ENCODE measurements at places on chromosomes 2 and 18.

DNA sequence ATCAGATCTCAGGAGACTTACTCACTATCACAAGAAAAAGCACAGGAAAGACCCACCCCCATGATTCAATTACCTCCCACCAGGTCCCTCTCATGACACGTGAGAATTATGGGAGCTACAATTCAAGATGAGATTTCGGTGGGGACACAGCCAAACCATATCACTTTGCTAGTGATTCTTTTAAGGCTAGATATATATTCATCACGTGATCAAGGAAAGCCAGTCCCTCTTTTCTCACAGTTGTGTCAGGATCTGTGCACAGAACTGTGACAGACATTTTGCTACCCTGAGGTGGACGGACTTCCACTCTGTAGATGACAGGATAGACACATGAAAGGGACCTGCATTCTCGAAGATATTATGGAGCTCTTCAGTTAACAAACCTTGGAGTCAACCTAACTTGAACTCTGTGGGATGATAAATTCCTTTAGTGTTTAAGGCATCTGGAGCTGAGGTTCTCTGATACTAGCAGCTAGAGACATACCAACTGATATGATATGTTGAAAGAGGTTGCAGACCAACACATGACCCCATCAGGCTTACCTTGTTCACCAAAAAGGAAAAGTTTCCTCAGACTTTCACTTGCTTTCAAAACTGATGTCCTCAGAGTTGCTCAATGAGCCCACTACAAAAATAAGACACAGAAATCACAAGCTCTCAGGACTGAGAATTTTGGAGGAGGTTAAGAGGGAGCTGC, 66.3 kb upstream of the SCG2 start:
- no peak for DNase-seq

DNA sequence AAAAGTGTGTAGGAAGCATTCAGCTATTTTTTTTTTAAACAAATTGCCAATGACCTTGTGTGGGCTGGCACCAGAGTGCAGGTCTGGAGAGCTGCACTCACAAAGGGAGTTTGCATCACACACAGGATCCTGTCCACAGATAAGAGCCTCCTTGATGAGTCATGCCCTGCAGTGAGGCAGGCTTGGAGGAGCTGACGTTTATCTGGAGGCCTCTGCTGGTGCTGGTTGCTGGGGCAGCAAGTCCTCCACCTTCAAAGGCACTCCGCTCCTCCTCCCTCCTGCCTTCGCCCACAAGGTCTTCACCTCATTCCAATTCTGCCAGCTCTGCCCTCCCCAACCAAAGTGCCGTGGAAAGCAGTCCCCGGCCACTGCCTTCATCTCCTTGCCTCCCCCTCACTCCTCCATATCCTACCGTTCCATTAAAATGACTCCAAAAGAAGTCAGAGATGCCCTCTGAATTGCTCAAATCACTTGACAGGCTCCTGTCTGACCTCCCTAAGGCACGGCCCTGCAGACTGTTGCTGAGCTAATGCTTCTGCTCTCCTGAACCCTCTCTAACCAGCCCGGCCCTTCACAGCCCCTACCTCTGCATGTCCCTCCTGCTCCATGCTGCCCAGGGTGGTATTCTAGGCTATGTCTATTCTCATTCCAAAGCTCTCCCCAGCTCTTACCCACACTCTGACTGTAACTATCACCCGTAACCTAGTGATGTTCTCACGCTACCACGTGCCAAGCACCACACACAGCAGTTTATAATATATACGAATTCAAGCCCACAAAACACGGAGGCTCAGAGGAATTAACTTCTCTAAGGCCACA, 30.9 kb downstream of the LONRF2 start:
- no peak for DNase-seq

GRCh38 chr2:101518578-101519492, 43.9 kb upstream of the RFX8 start:
- no peak for DNase-seq

GRCh38 chr2:219089330-219089729, 28.6 kb upstream of the IHH start:
- no peak for DNase-seq

GRCh38 chr2:231612109-231612455, 19.4 kb downstream of the TEX44 start:
- no peak for DNase-seq

Data from stimulated activated CD4-positive, alpha-beta T cell treated with anti-CD3 and anti-CD28 coated beads, Interleukin-15, amount 100 ng/mL, for 1 hour (primary cell).